ENCODE measurements at places on chromosomes 11 and 22.

DNA sequence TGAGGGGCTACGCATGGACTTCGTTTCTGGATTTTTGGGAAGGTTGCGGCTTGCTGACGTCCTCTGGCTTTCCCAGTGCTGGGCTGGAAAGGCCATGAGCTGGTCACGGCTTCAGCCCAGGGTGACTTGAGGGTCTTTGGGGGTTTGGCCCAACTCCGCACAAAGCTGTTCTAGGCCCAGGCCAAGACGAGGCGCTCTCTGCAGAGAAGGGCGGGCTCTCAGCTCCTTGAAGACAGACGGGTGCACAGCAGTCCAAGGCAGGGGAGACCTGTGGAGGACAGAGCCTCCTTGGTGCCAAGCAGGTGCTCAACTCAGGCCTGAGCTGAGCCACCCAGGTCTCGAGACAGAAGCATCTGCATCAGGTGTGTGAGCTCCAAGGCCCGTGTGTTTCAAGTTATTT lies 1003.7 kb downstream of the BRD1 start:
- no peak for DNase-seq

- no peak for DNase-seq
These were observed 45.3 kb upstream of the GALNT18 start for GRCh38 chr11:11667056-11667455.

GRCh38 chr11:295351-296170 lies 3.8 kb downstream of the IFITM5 start:
- no peak for DNase-seq

DNA sequence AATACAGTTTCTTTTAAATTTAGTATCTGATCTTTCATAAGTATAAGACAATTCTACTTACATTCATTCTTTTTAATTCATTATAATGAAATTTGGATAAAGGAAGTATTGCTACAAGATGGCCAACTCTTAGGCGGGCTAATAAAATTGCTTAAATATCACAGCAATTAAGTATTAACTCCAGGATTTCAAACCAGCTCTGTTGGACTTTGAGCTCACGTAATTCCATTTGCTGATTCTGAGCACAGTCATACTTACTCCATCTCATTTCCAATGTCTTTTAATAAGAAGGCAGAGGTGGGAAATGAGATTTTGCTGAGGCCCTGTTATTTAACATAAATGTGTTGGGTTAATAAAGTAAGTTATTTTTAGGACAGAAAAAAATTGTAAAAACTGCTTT lies 748.1 kb downstream of the KCNA4 start:
- no peak for DNase-seq

GRCh38 chr11:88188932-88189253 lies 13.7 kb upstream of the RAB38 start:
- DNase-seq, result no peak

DNA sequence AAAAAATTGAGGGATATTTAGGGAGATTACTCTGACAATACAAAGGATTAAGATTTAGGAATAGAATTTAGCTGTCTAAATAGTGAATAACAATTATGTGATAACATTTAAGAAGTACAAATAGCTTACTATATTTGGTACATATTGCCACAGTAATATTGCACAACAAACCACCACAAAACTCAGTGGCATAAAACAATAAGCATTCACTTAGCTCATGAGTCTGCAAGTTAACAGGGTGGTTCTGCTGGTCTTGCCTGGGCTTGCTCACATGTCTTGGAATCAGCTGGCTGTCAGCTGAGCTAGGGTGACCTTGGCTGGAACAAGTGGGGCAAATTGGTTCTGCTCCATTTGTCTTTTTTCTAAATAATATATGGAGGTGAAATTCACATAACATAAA lies 115.1 kb downstream of the DCDC1 start:
- DNase-seq, result no peak

GRCh38 chr11:124889191-124890091 lies 8.2 kb downstream of the ROBO4 start:
- no peak for DNase-seq

- DNase-seq, result no peak
These were observed 1.2 kb upstream of the TNFRSF13C start for GRCh38 chr22:41927813-41928212.

GRCh38 chr11:72901374-72901773 lies 87.2 kb downstream of the ATG16L2 start:
- DNase-seq, result no peak

All from activated T-cell treated with anti-CD3 and anti-CD28 coated beads for 1 hour (primary cell).